CD4-positive, alpha-beta T cell (primary cell): ENCODE measurements at places on chromosomes 11 and 22. TPM values are rescaled to one million over a fixed set of nuclear protein-coding genes. Genes with fewer than 3 reads are reported as not detected.

SUSD2 gene
- 0.80 TPM for total RNA-seq

SULT4A1 gene
- not detected for total RNA-seq

DNA sequence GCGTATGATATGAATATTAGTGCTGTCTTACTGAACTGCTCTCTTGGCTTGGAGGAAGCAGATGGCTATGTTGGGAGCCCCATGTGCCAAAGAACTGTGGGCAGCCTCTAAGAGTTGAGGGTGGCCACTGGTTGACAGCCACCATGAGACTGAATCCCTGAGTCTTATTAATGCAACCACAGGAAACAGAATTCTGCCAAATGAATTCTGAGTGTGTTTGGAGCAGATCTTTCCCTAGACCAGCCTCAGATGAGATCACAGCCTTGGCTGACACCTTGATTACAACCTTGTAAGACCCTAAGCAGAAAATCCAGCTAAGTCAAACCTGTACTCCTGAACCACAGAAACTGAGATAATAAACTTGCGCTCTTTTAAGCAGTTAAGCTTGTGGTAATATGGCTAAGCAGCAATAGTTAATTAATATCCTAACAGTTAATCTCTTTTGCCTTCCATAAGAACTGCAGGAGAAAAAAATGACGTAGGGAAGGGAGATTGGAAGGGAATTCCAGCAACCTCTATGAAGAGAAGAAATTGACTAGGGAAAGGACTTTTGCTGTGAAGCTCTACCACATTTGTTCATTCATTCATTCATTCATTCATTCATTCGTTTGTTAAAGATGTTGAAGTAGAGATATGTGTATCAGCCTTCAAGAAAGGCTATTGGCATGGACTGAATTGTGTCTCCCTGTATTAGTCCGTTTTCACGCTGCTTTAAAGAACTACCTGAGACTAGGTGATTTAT is 26.8 kb downstream of the ADM start:
- DNase-seq, result no peak
- H3K27ac ChIP-seq, result no peak overlapping the region
- no peaks in the 10 kb centered on the region for H3K4me1 ChIP-seq

GRCh38 chr22:39444247-39444800 is 12.5 kb upstream of the MGAT3 start:
- H3K27ac ChIP-seq, result no peak overlapping the region
- H3K4me1 ChIP-seq, result peaks cover 22% of the 10 kb centered on the region
- DNase-seq, result no peak

MPPED2 gene
- total RNA-seq, result 0.96 TPM

DNA sequence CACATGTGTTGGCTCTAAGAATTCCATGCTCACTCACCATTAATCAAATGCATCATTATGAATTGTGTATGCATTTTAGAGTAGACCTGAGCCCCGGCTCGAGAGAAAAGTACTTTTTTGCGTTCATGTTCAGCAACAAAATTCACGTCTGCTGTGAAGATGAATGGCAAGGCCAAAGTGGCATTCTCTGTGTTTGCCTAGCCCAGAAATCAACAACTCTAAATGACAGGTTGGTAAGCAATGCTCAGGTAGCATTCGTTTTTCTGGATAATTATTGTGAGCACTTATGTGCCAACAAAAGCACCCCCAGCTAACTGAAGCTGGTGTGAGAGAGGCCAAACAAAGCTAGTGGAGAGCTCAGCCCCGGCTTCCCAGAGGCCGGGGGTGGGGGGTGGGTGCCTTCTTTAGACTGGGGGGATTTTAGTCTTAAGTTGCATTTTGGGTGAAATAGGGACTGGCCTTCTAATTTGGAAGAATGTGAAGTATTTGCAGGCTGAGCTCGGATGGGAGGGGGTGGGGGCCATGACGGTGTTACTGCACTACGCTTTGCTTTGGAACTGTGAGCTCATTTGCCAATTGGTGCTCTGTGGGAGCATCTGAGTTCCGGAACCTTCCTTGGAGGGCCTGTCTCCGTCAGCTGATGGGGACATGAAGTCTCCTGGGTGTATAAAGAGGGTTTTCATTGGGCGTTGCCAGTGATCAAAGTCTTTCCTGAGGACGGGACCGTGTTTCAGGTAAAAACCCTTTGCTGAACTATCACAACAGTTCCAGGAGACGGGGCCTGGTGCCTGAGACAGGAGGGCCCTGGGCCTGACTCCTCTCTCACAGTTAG is 29.0 kb upstream of the ALX4 start:
- H3K4me1 ChIP-seq, result no peaks in the 10 kb centered on the region
- H3K27ac ChIP-seq, result no peak overlapping the region
- no peak overlapping the region for H3K4me3 ChIP-seq
- no peak for DNase-seq
- peaks cover 16% of the 10 kb centered on the region for H3K27me3 ChIP-seq
- H3K36me3 ChIP-seq, result no peaks in the 10 kb centered on the region

DNA sequence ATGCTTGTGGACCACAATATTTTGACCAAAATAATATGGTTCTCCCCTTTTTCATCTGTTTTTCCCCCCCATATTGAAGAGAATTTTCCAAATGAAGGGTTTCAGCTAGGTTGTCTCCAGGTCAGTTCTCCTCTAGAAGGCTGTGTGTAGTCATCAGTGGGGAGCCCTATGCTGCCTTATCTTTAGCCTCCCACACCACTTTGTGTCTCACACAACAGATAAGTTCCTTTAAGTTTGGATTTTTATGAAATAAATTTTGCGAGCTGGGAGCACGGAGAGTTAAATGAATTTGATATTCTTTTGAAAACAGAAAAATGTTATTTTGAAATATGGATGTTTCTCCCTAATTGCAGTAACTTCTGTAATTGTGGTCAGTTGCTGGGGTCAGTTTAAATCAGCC is 28.9 kb downstream of the PAX6 start:
- H3K27ac ChIP-seq, result no peak overlapping the region
- no peaks in the 10 kb centered on the region for H3K27me3 ChIP-seq
- H3K36me3 ChIP-seq, result no peaks in the 10 kb centered on the region
- H3K4me1 ChIP-seq, result no peaks in the 10 kb centered on the region
- no peak overlapping the region for H3K4me3 ChIP-seq

- H3K4me1 ChIP-seq, result no peaks in the 10 kb centered on the region
- H3K4me3 ChIP-seq, result no peak overlapping the region
- peaks cover 4% of the 10 kb centered on the region for H3K27me3 ChIP-seq
- H3K27ac ChIP-seq, result no peak overlapping the region
Observed at GRCh38 chr11:10314199-10315072, 9.6 kb downstream of the ADM start.

SOX6 gene
- 0.20 TPM for total RNA-seq

DNA sequence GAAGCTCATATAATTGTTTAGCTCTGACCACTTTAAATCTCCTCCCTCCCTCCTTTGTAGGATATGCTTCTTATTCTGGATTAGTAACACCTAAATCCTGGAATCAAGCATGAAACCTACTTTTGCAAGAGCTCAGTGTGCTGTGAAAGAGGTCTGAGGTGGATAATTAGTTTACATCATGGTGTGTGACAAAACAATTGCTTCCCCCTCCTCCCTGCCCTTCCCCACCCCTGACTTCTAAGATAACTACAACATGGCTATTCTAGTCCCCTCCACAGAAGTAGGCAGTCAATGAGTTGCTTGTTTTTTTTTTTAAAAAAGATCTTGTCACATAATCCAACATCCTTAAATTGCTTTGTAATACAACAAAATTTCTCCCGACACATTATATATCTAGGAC is 314.0 kb downstream of the CADM1 start:
- DNase-seq, result no peak
- no peak overlapping the region for H3K4me3 ChIP-seq
- H3K36me3 ChIP-seq, result no peaks in the 10 kb centered on the region

DNA sequence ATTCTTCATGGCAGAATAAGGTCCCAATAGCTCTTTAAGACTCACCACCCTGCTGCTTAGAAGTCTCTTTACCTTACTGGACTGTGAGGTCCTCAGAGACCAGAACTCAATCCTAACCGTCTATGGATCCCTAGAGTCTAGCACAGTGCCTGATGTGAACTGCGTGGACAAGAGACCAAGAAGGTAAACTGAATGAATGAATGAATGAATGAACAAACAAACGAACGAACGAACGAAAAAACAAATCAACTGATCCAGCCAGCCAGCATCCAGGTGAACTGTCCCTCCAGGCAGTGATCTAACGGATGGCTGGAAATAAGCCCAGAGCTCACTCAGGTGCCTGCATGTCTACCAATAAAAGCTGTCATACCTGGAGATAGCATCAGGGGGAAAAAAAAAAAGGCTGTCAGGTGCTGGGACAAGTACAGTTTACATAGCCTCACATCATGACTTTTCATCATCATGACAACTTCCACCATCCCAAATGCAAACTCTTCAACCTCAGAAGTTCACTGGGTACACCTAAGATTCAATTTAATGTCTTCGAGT is 59.8 kb downstream of the PACSIN2 start:
- H3K36me3 ChIP-seq, result no peaks in the 10 kb centered on the region
- no peak overlapping the region for H3K27ac ChIP-seq
- peaks cover 10% of the 10 kb centered on the region for H3K4me1 ChIP-seq
- no peaks in the 10 kb centered on the region for H3K27me3 ChIP-seq
- DNase-seq, result no peak

GRCh38 chr11:61281581-61282250 is 13.4 kb downstream of the VWCE start:
- H3K4me1 ChIP-seq, result no peaks in the 10 kb centered on the region
- no peaks in the 10 kb centered on the region for H3K36me3 ChIP-seq
- DNase-seq, result no peak
- no peaks in the 10 kb centered on the region for H3K27me3 ChIP-seq

- no peaks in the 10 kb centered on the region for H3K36me3 ChIP-seq
- no peaks in the 10 kb centered on the region for H3K4me1 ChIP-seq
- no peak for DNase-seq
- no peak overlapping the region for H3K4me3 ChIP-seq
Observed at GRCh38 chr11:15053191-15053685, 20.2 kb upstream of the CALCB start.

EIF3D gene
- total RNA-seq, result 286 TPM

DNA sequence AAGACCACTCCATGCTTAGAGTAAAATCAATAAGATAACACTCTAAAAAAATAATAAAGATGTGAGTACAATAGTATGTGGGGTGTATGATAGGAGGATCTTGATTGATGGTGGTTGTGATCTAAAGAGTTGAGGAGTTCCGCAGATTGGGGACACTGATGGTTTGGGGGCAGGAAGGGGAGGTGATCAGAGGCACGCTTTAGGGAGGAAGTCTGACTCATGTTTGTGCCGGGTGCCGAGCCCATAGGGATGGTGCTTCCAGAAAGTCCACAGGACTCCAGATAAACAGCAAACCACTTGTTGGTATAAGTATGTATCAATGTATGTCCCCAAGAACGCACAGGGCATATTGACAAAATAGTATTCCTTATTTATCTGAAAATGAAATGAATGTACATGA is 27.5 kb downstream of the LINC01488 start:
- H3K36me3 ChIP-seq, result no peaks in the 10 kb centered on the region
- H3K4me3 ChIP-seq, result no peak overlapping the region
- H3K27ac ChIP-seq, result no peak overlapping the region
- DNase-seq, result no peak
